Mesendoderm (in vitro differentiated cells): ENCODE measurements at places on chromosomes 1 and 21.
A peak's percentile ranks its signal among the peaks of the same experiment; 100 is the strongest.

GRCh38 chr1:73463873-73464272 is 734.1 kb downstream of the LRRIQ3 start:
- peak; percentile 6 for DNase-seq

DNA sequence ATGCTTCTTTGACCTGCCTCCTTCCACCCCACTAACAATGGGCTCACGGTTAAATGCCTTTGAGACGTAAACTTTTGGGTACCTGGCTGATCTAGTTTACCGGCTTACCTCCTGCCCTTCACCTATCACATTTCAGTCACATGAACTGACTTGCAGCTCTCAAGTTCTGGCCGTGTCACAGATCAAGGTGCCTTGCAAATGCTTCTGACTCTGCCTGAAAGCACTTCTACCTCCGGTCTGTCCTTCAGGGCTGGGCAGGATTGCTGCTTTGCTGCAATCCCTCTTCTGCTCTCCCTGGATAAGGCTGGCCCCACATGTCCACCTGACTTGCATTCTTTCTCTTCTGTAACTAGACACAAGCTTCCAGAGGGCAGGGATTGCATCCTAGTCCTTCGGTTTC is 69.0 kb downstream of the GRIK1 start:
- DNase-seq, result peak; percentile 40

- DNase-seq, result peak; percentile 56
These were observed 34.2 kb upstream of the GJA5 start for GRCh38 chr1:147794570-147794969.

DNA sequence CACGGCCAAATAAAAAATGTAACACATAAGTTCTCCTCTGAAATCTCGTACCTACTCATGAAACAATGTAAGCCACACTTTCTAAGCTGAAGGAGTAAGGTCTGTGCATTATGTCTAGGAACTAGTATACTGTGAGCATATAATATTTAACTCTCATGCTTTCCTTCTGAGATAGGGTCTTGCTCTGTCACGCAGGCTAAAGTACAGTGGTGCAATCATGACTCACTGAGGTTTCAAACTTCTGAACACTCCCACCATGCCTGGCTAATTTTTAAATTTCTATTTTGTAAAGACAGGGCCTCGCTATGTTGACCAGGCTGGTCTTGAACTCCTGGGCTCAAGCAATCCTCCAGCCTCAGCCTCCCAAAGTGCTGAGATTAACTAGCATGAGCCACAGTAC is 71.3 kb downstream of the AHCTF1 start:
- no peak for DNase-seq

GRCh38 chr1:34740161-34740868 is 14.5 kb upstream of the GJB5 start:
- DNase-seq, result peak; percentile 86

DNA sequence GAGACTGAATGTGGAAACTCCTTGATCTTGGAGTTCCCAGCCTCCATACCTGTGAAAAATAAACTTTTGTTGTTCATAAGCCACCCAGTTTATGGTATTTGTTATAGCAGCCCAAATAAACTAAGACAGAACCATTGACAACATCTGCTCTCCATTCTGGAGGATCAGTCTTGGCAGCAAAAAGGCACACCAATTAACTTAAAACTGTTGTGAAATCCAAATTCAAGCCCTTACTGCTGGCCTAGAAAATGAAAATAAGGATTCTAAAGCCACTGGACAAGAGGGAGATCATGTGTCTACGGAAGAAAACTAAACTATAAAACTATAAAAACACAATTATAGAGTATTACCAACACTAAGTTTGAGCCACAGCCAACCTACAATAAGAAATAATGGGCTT is 172.1 kb upstream of the RNPC3 start:
- DNase-seq, result no peak

- DNase-seq, result no peak
These were observed 79.4 kb downstream of the GON4L start for GRCh38 chr1:155777582-155777981.

GRCh38 chr1:46315669-46316403 is 12.3 kb downstream of the UQCRH start:
- no peak for DNase-seq

DNA sequence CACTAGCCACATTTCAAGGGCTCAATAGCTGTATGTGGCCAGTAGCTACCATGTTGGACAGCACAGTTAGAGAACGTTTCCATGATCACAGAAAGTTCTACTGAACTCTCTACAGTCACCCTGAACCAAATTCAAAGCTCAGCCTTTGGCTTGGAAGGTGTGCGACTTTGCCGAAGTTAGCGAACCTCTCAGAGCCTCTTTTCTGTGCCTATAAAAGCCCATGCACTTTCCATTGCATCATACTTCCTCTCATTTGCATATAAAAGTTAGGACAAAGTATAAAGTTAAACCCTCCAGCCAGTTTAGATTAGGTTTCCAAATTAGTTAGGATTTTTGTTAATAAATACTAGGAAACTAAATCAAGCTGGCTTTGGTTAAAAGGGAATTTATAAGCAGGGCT is 4.7 kb upstream of the SLC1A7 start:
- no peak for DNase-seq

- no peak for DNase-seq
These were observed 62.5 kb upstream of the EFHD2 start for GRCh38 chr1:15347182-15347581.

DNA sequence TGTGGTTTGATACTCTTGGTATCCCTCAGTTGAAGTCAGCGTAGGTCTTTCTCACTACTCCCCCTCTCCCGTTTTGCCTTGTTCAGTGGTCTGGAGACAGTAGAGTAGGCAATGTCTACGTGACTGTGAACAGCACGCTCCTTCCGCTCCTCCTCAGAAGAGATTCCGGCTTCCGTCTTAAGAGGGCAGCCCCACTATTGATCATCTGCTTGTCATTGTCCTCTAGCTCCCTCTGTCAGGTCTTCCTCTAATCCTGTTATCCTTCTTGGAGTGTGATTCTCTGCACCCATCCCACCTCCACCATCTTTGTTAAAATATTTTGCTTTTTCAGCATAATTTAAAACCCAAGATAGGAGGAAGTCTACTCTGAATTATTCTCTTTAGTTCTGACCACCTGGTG is 129.9 kb upstream of the KCNK2 start:
- DNase-seq, result peak; percentile 89

DNA sequence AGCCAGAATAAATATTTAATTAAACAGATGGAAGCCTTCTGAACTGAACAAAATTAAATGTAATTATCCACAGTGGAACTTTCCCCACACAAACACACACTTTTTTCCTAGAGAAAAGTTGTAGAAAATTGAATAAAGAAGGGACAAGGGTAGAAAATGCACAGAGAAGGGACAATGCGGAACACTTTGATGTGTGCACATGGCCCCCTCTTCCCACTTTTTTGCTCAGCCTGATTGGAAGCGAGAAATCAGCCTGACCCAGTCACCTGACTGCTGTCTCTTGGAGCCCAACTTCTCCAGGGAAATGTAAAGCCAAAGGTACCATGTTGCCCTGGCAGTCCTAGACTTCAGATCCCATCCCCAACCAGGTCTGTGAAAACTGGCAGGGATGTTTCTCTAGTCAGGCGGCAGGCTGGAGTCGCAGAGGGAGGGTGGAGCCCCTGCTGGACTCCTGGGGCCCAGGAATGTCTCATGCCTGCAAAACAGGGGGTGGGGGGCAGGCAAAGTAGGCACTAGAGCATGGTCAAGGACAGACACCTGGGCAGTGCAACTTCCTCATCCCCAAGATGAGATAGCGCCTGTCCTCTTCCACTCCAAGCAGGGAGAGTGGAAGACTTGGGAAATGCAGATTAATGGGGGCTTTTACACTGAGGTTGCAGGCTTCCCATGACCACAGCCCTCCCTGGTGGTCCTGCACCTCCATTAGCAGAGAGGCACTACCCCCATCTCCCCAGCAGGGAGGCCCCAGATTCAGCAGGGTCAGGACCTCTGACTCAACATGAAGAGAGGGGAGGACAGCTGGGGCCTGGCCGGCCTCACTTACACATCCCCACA is 2.8 kb downstream of the CERS2 start:
- peak; percentile 66 for DNase-seq

GRCh38 chr1:109622895-109623294 is 3.3 kb downstream of the AMPD2 start:
- no peak for DNase-seq

DNA sequence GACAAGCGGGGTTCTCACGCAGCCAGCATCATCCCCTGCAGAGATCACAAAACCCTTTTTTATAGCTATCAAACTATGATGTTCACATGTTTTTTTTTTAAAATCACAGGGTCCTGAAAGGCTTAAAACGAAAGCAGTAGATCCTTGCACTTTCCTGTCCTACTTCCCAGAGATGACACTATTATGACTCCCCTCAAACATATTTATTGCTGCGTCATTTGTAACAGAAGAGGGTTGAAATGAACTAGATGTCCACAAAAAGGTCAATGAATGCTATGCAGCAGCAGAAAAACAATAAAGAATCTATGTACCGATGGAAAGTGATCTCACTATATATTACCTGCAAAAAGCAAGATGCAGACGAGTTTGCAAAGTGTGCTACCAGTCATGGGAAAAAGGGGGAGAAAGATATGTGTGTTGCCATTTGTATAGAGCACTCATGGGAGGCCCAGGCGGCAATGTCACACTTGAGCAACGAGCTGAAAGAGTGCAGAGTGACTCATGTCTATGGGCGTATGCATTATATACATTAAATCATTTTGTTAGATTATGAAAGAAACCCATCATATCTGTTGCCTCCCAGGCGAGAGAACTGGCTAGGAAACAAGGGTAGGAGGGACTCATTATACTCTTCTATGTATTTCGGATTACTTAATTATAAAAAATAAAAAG is 68.9 kb upstream of the PARP1 start:
- no peak for DNase-seq

DNA sequence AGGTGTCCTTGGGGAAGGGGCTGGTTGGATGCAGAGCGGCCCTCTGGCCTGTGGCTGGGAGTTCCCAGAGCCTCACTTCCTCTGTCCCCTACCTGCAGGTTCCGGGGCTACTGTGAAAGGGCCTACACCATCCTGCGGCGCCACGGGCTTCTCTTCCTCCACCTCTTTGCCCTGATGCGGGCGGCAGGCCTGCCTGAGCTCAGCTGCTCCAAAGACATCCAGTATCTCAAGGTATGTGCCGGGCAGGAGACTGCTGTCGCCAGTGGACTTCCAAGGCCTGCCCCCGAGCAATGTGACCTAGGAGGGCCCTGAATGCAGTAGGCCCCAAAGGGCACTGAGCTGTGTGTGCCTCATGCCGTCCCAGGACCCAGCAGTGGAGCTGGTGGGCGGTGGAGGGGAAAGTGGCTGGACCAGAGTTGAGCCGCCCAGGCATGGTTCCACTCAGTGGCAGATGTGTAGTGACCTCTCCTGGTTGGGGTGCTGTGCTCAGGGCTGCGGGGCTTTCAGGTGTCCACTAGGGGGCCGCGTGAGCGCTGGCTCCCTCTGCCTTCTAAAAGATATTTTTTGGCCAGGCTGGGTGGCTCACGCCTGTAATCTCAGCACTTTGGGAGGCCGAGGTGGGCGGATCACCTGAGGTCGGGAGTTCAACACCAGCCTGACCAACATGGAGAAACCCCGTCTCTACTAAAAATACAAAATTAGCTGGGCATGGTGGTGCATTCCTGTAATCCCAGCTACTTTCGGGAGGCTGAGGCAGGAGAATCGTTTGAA is 73.4 kb downstream of the PIK3CD start:
- peak; percentile 82 for DNase-seq

GRCh38 chr21:16047904-16048303 is 318.1 kb downstream of the USP25 start:
- DNase-seq, result no peak

- no peak for DNase-seq
These were observed 490.5 kb upstream of the ADGRL2 start for GRCh38 chr1:81310250-81310649.

DNA sequence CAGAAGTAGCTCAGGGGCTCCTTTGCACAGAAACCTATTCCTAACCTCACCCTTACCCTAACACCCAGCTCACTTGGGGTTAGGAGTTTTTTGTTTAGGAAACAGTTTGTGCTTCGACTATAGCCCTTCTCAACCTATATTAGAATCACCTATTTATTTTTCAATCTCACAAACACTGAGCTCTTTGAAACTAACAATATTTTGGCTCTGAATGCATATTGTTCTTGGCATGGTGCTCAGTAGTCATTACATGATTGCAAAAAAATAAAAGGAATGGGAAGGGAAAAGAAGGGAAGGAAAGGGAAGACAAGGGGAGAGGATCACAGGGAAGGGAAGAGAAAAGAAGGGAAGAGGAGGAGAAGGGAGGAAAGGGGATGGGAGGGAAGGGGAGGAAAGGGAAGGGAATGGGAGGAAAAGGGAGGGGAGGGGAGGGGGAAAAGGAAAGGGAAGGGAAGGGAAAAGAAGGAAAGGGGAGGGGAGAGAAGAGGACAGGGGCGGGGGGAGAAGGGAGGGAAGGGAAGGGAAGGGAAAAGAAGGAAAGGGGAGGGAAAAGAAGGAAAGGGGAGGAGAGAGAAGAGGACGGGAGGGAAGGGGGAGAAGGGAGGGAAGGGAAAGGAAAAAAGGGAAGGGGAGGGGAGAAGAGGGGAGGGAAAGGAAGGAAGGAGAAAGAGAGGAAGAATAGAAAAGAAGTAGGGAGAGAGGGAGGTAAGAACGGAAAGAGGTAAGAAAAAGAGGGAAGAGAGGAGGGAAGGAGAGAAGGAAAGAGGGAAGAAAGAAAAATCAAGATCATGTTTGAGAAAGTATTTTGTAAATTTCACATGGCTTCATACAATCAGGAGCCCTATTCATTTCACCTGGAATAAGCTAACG is 484.1 kb upstream of the NFIA start:
- no peak for DNase-seq

DNA sequence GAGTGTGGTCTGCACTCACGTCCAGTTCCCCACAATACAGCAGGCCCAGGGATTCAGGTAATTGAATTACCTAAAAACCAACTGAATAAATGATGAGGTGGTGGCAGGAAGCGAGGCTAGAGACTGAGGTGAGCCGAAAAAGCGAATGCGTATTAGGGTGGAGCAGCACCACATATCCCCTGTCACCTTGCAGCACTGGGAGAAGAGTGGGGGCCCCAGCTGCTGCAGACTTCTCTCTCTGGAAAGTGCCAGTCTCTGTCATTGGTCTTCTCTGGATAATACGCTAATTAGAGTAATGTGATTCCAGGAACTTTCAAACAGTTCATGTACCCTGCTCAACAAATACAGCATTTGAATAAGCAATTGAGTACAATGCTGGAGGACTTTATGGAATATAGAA is 199.0 kb downstream of the RPS6KC1 start:
- DNase-seq, result no peak
